Fibroblast of skin of scalp (primary cell): ENCODE measurements at places on chromosomes 7 and 10.

DNA sequence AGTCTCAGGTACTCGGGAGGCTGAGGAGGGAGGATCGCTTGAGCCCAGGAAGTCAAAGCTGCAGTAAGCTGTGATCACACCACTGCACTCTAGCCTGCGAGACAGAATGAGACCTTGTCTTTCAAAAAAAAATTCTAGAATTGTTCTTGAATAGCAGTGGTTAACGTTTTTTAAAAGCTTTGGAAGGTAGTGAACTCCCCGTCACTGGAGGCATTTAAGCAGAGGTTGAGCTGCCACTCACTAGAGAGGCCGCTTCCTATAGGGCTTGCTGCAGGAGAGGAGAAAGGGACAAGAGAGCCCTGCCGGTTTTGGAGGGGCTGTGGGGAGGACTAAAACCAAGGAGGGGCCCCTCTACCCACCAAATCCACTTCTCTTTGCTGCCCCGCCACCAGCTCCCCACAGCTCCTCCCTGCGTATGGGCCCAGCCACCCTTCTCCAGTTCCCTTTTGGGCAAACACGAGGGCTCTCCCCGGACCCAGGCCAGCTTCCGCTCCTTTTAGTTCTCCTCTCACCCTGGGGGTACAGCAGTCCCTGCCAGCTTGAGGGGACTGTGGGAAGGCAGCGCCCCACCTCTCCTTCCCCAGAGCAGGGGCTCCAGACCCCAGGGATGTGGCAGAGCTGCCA, 86.9 kb upstream of the GTF2I start:
- DNase-seq: no peak

- DNase-seq: peak; percentile 30
Measured at GRCh38 chr10:119546009-119546408, 3.5 kb upstream of the RGS10 start.

DNA sequence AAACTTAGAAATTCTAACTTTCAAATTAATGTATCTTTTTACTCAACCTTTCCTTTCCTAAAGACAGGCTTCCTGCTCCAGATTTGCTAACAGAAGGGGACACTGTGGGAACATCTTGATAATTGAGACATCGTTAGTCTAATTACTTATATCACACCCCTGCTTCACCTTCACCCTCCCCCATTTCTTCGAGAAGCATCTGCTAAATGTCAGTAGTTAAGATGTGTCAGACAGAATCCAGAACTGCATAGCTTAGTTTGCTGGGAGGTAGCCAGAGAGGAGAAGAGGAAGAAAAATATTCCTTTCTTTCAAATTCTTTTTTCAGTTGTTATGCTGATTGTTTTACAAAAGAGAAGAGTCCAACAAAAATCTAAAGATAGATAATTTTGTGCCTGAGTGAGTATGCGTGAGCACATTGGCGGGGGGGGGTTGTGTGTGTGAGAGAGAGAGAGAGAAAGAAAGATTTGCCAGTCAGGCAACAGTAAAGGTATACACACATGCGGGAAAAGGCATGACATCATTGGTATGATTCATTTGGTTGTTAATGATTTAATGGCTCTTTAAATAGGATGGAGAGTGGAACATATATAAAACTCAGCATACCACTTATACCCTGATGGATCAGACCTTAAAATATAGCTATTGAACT, 192.4 kb downstream of the PTN start:
- DNase-seq: no peak

GRCh38 chr10:7956508-7956907, 98.0 kb upstream of the GATA3 start:
- DNase-seq: peak; percentile 90

DNA sequence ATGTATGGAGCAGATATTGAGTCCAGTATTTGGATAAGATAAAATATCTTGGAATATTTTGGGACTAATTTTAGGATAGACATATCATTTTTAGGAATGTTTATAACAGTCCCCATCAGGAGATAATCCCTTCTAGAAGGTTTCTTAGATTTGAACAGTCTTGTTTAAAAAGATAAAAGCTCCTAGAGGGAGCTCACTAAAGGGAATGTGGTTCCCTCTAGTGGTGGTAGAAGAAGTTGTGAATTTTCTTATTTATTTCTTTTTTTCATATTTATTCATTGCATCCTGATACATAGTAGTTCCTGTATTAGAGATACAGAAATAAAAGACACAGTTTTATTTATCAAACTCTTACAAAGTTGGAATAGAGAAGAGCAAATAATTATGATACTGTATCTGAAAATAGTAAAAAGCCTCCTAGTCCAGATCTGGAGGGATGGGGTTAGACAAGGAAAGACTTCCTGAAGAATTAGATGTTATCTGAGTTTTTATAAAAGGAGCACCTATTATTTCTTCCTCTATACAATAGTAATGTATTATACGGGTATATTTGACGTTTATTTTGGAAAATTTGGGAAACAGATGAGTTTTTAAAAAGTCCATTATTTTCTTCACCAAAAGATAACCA, 24.5 kb upstream of the KLF14 start:
- DNase-seq: peak; percentile 60

DNA sequence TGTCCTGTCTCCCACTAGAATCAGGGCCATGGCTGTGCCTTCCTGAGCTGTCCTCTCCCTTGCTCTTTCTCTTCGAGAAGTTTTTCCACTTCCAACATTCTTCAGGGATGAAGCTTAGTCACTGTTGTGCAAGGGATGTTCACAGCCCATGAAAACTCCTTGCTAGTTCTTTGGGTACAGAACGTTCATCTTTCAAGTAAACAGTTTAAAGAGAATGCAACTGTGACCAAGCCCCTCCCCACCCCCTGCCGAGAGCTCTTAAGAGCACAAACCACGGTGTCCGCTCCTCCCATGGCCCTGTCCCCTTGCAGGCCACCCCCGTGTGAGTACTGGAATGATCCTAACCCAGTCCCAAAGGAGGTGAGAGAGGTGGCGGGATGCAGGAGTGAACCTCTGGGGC, 161.1 kb upstream of the RHEB start:
- peak; percentile 72 for DNase-seq

DNA sequence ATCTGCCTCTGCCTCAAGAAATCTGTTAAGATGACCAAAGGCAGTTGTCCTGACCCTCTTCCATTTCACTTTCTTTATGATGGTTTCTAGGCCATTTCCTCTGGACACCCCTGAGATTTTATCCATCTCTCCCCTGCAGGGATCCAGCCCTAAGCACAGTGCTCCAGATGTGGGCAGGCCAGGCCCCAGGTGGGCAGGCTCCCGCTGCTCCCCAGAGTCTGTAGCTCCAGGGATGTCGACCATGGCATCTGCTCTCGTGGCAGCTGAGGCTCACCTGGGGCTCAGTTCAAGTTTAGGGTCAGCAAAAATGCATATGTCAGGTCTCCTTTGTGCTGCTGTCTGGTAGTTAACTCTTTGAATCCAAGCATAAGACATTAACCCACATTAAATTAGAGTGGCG, 11.8 kb downstream of the CEP41 start:
- no peak for DNase-seq

- no peak for DNase-seq
Measured at GRCh38 chr10:1540144-1540543, 197.2 kb downstream of the ADARB2 start.

DNA sequence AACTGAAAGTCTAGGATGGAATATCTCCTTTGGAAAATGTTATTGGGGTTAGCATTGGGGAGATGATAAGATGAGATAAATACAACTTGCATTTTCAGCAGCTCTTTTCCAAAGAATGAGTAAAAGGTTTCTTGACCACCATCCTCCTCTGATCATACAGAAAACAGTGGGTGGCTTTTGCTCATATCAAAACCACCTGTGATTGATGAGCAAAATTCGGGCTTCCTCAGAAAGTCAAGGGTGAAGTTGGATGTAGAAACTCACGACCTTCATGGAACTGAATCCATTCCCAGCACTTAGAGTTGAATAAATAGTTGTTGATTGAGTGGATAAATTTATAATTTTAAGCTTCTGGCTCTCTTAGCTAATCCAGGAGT, 158.4 kb downstream of the DNAJB6 start:
- DNase-seq: no peak

- DNase-seq: peak; percentile 20
Measured at GRCh38 chr7:79810916-79811315, 323.7 kb upstream of the GNAI1 start.

GRCh38 chr10:4892681-4893080, 66.7 kb downstream of the AKR1E2 start:
- DNase-seq: no peak

DNA sequence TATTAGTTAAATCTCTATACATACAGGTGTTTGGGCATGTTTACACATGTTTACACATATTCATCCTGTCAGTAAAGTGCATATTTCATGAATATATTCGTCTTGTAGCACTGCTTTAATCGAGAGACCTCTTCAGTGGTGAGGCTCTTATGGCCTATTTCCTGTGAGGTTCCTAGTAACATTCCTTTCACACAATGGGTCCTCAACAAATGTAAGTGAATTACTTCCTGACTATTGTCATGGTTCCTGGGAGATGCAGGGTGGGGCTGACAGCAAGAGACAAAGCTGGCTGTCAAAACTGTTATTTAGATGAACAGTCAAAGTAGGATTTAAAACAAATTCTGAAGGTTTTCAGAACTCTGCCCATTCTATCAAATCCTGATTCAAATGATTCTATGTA, 12.4 kb upstream of the SEMA3A start:
- no peak for DNase-seq

DNA sequence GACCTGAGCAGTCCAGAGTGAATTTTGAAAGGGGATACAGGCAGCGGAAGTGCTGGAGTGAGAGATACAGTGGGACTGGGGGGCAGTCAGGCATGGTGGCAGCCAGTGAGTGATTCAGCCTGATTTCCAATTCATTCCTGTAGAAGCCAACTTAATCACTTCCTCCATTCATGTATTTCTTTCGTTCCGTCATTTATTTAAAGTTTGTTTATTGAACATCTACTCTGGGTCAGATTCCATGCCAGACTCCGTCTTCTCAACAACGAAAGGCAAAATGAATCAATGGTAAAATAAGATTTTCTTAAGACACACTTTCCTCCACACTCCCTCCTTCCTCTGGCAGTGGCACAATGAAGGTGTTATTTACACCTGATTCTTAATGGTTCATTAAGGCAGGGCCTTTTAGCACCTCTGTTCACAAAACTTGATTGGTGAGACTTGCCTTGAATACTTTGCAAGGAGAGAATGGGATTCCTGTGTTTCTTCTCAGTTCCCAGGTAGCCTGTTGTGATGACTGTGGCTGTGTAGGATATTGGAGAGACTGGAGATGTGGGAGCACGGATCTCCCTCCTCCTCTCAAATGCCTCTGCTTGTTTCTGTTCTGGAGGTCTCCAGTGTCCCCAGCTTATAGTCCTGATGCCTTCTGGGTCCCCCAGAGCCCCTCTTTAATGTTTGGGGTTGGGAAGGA, 27.9 kb downstream of the ADCYAP1R1 start:
- no peak for DNase-seq

GRCh38 chr7:64875258-64875657, 27.8 kb upstream of the ZNF273 start:
- DNase-seq: no peak

GRCh38 chr10:36391405-36391804, 734.0 kb upstream of the ANKRD30A start:
- DNase-seq: no peak

GRCh38 chr10:87878664-87879459, 15.4 kb downstream of the PTEN start:
- DNase-seq: no peak

DNA sequence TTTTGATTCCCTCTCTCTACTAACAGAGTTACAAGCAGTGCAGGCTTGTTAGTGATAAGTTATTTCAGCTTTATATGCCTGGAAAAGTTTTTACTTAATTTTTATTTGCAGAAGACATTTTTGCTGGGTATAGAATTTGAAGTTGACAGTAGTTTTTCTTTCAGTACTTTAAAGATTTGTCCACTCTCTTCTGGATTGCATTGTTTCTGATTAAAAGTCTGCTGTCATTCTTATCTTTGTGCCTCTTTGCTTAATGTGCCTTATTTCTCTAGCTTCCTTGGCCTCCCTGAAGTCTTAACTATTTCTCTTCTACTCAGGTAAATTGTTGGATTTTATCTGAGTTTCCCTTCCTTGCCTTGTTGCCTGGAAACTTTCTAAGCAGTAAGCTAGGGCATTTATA, 36.2 kb downstream of the PLCE1 start:
- DNase-seq: no peak

DNA sequence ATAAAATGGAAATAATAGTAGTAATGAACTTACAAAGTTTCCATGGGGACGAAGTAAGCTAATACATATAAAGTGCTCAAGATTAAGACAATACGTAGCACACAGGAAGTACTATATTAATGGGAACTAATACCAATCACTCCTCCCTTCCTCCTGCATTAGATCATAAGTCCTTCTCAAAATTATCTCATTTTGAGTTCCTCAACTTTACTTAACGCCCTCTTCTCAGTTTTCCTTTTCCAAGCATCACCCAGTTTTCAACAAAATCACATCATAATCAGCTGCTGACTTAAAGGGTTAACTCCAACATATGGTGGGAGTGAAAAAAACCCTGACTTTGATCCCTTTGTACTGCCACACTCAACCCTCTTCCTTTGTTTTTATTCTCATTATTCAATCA, 24.4 kb downstream of the JMJD1C start:
- no peak for DNase-seq

DNA sequence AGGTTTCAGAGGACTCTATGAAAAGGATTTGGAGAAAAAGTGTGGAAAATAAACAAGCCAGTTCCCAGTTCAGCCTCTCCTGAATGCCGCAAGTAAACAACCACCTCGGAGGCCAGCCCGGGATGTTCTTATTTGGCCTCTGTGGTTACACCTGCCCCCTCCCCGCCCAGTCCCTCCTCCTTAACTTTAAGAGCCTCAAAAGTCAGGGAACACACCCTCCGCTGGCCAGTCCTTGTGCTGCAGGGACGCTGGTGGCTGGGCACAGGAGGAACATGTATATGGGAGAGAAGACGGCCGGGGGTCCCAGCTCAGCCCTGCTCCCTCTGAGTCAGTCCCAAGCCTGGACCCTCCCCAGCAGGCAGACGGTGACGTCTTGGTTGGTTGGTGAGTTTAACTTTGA, 6.1 kb downstream of the CHST3 start:
- no peak for DNase-seq

DNA sequence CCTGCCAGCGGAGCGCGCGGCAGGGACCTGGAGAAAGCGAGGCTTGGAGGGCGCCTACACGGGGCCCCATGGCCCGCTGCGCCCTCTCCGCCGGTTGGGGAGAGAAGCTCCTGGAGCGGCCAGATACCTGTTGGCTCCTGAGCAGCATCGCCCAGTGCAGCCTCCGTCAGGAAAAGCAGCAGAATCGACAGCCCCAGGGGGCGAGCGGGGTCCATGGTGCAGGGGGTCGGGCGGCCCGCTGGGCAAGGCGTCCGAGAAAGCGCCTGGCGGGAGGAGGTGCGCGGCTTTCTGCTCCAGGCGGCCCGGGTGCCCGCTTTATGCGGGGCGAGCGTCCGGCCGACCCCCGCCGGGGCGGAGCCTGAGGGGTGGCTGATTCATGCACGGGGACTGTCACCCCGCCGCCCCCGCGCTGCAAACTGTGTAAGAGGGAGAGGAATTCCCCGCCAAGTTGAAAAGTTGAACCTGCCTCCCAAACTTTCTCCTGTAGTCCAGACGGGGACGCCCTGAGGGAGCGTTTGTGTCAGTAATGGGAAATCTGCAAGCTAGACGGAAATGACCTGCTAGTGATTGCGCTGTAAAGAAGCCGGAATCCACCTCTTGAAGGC, at the start of gene TFPI2:
Gene TFPI2, minus strand, starts transcription at position 290 of the 605 bp plus-strand sequence. Its CDS starts 75 bp downstream, at position 215.
- DNase-seq: peak; percentile 42

GRCh38 chr10:132390921-132391675, 5.9 kb upstream of the PWWP2B start:
- no peak for DNase-seq

- no peak for DNase-seq
Measured at GRCh38 chr7:157994319-157994718, 593.3 kb downstream of the PTPRN2 start.

- no peak for DNase-seq
Measured at GRCh38 chr10:84177541-84178141, 4.0 kb downstream of the GPR15LG start.

- peak; percentile 53 for DNase-seq
Measured at GRCh38 chr10:24850727-24851296, 101.6 kb downstream of the PRTFDC1 start.
